ENCODE measurements at places on chromosomes 12 and 14.

GRCh38 chr12:122473543-122474323, 27.0 kb downstream of the ZCCHC8 start:
- DNase-seq: peak; percentile 69

DNA sequence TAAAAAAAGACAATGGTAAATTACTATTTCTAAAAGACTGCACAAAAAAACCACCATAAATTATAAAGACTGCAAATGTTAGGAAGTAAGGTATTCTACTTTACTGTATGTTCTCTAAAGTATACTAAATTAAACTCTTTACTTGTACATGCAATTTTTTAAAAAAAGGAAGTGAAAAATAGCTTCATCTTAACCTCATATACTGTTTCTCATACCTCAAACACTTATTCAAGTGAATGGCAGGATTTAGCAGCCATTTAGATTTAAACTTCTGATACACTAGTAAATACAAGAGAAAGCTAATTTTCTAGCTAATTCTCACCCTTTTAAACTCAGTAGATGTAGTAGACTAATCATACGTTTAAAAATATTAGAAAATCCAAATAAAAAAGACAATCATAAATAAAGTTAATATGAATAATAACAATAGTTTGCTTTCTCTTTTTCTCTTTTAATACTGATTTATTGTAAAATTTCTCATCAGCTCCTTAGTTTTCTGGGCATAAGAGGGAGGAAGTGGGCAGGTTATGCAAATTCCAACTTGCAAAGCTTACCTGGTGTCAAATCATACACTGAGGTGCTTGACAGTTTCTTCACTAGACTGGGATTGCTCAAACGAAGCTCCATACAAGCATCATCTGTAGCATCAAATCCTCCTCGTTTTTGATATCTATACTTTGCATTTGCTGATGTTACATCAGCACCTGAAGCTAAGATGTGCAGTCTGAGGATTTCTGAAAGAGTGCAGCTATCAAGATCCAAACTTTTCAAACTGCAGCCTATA, 71.0 kb upstream of the CFL2 start:
- no peak for DNase-seq

DNA sequence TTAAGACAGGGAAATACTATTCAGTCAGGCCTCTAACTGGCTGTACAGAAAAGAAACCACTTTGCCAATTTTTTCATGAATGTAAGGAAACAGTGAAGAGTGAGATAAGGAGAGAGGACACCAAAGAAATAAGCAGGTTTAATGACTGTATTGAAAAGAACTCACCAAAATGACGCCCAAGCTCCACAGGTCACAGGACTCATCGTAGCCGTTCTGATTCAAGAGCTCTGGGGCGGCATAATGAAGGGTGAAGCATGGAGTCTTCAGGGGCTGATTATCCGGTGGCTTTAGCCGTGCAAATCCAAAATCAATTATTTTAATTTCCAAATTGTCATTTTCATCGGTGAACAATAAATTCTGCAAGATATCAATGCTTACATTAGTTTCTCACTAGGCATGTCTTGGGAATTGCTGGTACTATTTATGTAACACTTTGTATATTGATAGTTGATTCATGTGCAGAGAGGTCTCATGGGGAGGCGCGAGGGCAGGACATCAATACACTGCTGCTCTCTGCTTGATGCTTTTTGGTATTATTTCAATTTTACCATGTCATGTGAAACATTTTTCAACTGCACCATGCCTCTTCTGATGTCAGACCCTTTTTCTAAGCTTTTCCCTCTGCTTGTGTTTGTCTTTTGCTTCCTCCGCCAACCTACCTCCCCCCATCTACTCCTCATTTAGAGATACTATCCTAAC, 74.2 kb upstream of the TTC7B start:
- DNase-seq: no peak

GRCh38 chr14:92630367-92630766, 116.8 kb downstream of the RIN3 start:
- no peak for DNase-seq

GRCh38 chr12:6178981-6179761, 21.0 kb upstream of the CD9 start:
- DNase-seq: no peak

- no peak for DNase-seq
Measured at GRCh38 chr12:116199160-116199706, 78.3 kb downstream of the MED13L start.

- DNase-seq: no peak
Measured at GRCh38 chr12:25940886-25941285, 17.6 kb upstream of the RASSF8 start.

- no peak for DNase-seq
Measured at GRCh38 chr14:92581206-92581605, 67.6 kb downstream of the RIN3 start.

DNA sequence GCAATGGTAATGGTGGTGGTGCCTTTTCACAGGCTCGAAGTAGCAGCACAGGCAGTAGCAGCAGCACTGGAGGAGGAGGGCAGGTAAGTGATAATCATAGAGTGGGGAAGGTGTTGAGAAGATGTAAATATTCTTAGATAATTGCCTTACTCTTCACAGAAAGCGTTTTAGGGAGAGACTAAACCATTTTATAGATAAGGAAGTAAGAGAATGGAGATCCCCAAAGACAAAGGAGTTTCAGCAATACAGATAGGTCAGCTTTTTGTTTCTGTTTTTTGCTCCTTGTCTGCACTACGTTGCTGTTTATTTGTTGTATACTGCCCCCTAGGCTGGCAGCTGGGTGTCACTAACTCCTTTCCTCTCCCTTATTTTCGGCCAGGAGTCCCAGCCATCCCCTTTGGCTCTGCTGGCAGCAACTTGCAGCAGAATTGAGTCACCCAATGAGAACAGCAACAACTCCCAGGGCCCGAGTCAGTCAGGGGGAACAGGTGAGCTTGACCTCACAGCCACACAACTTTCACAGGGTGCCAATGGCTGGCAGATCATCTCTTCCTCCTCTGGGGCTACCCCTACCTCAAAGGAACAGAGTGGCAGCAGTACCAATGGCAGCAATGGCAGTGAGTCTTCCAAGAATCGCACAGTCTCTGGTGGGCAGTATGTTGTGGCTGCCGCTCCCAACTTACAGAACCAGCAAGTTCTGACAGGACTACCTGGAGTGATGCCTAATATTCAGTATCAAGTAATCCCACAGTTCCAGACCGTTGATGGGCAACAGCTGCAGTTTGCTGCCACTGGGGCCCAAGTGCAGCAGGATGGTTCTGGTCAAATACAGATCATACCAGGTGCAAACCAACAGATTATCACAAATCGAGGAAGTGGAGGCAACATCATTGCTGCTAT, 2.0 kb downstream of the SP1 start:
- no peak for DNase-seq

- DNase-seq: no peak
Measured at GRCh38 chr12:116406529-116406928, 129.0 kb upstream of the MED13L start.

DNA sequence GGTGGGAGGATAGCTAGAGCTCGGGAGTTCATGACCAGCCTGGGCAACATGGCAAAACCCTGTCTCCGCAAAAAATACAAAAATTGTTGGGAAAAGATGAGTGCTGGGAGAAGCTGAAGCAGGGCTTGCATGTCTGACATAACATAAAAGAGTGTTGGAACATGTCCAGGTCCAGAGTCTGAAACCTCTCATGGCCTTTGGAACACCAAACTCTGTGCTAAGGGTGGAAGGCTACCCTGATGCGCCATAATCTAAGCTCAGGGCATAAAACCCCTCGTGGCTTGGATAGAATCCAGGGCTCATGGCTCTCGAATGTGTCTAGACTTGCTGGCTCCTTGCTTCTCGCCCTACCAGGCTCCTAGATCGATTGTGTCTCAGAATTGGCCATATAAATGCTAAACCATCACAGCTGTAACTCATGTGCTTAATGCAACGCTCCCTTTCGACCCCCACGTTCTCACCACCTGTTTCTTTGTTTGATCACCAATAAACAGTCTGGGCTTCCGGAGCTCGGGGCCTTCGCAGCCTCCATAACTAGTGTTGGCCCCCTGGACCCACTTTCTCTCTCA, 6.7 kb upstream of the CLEC7A start:
- no peak for DNase-seq

DNA sequence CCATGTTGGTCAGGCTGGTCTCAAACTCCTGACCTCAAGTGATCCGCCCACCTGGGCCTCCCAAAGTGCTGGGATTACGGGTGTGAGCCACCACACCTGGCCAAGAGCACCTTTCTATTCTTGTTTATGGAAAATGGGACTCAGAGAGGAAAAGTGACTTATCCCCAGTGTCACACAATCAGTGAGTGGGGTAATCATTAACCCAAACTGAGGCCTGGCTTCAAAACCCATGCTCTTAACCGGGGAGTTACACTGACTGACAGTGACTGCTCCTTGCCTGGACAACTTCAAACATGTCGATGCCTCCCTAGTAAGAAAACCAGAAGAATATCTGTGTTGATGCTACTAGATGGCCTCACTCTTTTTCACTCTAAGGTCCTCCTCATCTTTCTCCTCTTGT, 7.3 kb downstream of the CLEC7A start:
- DNase-seq: no peak

- peak; percentile 64 for DNase-seq
Measured at GRCh38 chr14:68628605-68629310, 164.1 kb downstream of the ZFP36L1 start.

GRCh38 chr14:57930241-57930975, 64.5 kb upstream of the SLC35F4 start:
- DNase-seq: no peak

DNA sequence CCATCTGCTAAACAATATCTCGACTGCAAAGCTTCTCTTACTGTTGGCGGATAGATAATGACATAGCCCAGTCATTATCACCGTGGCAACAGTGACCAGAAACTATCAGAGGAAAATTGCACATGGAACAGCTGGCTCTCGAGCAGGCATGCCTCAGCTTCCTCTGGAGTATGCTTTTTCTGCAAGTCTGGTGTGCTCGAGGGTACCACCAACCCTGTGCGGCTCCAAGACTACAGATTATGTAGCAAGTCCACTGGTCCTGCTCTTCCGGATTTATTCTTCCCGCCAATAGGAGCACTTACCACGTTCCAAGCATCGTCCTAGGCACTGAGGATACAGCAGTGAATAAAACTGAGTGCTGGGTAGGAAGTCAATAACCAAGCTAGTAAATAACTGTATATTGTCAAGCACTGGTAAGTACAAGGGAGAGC, 1.4 kb upstream of the GLRX5 start:
- peak; percentile 58 for DNase-seq

DNA sequence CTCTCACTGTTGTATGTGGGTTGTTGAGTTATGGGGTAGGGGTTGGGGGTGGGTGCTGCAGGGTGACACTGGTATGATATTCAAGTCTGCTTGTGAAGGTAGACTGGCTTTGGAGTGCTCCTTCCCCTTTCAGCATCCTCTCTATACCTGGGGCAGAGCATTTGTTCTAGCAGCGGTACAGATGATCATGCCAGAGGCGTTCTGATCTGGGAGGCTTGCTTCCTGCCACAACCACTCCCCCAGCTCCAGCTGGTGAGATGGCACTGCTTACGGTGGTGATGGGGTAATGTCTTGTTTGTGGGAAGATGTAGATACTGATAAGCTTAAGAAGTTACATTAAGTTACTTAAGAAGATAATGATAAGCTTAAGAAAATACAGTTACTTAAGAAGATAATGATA, 131.8 kb downstream of the ERC1 start:
- no peak for DNase-seq

- DNase-seq: no peak
Measured at GRCh38 chr12:105358789-105359188, 28.3 kb downstream of the C12orf75 start.

- no peak for DNase-seq
Measured at GRCh38 chr12:116861320-116861719, 19.9 kb downstream of the HRK start.

DNA sequence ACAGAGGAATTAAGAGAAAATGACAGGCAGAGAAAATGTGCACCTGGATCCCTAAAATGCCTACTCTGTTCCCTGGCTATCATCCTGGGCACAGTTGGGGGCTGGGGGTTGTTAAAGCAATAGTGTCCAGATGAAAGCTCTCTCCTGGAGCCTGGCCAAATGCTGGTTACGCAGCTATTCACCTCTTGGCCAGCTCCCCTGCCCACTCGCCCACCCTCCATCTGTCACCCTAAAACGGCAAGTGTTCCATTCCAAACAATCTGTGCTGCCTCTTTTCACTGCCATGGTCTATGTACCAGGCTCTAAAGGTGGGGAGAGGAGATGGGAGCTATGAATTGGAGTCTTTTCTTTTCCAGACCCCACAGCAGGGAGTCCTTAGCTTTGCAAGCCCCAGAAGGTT, 24.7 kb upstream of the NPFF start:
- DNase-seq: no peak

DNA sequence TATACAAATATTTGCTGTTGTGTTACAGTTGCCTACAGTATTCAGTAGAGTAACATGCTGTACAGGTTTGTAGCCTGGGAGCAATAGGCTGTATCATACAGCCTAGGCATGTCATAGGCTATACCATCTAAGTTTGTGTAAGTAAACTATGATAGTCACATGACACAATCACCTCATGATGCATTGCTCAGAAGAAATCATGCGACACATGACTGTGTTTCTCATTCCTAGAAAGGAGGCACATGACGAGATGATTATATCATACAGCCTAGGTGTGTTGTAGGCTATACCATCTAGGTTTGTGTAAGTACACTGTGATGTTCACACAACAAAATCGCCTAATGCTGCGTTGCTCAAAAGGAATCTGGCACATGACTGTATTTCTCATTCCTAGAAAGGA, 31.9 kb downstream of the NOPCHAP1 start:
- DNase-seq: no peak

DNA sequence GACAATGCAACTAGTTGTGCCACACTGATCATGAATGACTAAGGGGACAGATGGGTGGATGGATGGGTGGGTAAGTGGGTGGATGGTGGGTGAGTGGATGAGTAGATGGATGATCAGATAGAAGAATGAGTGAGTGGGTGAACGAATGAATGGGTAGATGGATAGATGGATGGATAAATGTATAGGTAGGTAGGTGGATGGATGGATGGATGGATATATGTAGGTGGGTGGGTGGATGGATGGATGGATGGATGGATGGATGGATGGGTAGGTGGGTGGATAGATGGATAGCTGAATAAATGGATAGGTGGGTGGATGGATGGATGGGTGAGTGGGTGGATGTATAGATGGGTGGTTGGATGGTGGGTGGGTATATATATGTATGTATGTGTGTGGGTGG, 348.8 kb upstream of the FKBP4 start:
- DNase-seq: no peak

GRCh38 chr12:62254967-62255366, 5.2 kb upstream of the USP15 start:
- no peak for DNase-seq

GRCh38 chr12:6430124-6430989, 14.4 kb upstream of the CD27 start:
- peak; percentile 70 for DNase-seq

Measured in activated CD8-positive, alpha-beta memory T cell treated with anti-CD3 and anti-CD28 coated beads, Interleukin-2, amount 50 U/mL, for 48 hours (primary cell).